Prostate gland (tissue), 2 donors: ENCODE measurements at places on chromosomes 2 and 18. TPM values are rescaled to one million over a fixed set of nuclear protein-coding genes. Genes with fewer than 3 reads are reported as not detected.

PIGN gene
- total RNA-seq, result 39.6 TPM

MARCO gene
- not detected for total RNA-seq

E2F6 gene
- total RNA-seq, result 25.2 TPM

ZRANB3 gene
- 5.1 TPM for total RNA-seq

RBM44 gene
- total RNA-seq, result 0.23 TPM

FOXD4L1 gene
- not detected for total RNA-seq

GRCh38 chr2:236769981-236770671 lies 200.5 kb downstream of the ACKR3 start:
- DNase-seq, result no peak

- no peak for DNase-seq
These were observed 51.5 kb downstream of the CABLES1 start for GRCh38 chr18:23186781-23187180.

DNA sequence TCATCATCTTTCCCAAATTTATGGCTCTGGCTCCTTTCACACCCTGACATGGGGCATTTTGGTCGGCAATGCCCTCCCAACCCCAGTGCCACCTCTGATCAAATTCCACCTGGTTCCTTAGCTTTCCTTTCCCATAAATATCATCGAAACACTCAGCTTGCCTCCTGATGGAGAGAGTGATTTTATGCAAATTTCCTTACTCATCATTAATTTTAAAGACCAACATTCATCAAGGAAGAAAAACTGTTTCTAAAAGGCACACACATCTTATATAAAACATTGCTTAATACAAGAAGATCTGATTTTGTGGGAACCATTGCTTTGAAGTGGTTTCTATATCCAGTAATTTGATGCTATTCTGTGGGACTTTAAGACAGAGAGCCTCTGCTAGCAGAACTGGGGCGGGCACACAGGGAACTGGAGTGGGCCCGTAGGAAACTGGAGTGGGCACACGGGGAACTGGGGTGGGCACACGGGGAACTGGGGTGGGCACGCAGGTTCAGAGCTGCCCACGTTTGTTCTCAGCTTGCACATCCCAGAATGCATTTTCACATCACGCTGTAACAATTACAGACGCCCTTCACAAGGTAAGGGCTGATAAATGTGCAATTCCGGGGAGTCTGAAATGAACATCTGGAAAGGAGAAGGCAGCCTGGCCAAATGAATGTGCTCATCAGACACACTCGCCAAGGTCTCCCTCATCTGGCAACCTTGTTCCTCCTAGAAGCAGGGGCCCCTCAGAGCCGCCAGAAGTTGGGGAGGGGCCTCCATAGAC lies 174.2 kb downstream of the RTP5 start:
- DNase-seq, result no peak

GRCh38 chr2:216104691-216105090 lies 4.5 kb upstream of the XRCC5 start:
- no peak for DNase-seq

DNA sequence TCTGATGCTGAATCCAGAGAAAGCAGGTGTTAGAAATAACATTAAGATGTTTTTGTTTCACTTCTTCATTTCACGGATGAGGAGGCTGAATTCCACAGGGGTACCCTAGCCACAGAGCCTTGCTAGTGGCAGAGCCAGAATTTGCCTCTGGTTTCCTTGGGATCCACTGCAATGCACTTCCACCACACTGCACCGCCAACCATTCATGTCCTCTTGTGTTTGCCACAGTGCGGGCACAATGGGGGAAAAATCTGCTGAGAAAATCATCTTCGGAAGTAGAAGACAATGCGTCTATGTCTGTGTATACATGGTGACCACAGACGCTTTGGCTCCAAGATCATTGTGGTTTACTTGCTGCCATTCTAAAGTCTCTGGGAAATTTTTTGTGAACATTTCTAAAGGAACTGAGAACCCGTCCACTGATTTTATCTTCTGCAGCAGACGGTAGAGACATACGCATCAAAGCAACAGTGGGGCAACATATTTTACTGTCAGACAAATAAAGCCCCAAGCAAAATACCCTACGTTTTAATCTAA lies 14.9 kb downstream of the ICOS start:
- DNase-seq, result no peak

DNA sequence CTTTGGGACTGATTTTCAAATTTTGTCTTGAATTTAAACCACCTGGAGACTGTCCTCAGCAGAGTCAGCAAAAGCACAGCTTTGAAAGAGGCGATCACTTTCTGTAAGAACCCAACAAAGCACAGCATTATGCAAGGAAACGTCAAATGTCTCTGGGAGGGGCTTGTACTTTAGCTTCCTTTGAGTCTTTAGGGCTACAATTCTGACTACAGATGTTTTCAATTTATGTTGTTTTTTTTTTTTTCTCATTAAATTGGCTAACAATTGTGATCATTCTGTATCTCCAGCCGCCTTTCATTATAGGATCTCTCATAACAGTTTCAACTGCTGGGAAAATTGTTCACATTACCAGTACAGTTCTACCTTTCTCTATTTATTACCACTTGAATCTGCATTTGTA lies 48.3 kb downstream of the COL3A1 start:
- DNase-seq, result no peak

GRCh38 chr18:69365658-69366057 lies 35.0 kb upstream of the DOK6 start:
- no peak for DNase-seq

DNA sequence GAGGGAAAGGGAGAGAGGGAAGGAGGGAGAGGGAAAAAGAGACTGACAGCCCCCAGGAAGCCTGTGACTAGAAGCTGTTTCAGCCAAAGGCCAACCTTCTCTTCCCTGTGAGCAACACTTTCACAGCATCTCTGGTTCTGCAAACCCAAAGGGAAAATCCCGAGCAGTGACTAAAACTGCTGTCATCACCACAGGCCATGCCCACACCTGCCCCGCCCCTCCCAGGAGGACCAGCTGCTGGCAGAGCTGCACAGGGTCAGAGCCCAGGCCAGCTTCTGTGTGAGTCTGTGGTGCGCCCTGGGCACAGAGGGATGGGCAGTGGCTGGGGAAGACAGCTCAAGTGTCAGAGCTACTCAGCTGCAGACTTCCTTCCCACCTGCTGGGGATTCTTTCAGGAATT lies 64.9 kb upstream of the OTOS start:
- no peak for DNase-seq

GRCh38 chr18:70840649-70841048 lies 551.8 kb downstream of the SOCS6 start:
- no peak for DNase-seq

GRCh38 chr18:36028859-36029258 lies 38.5 kb downstream of the RPRD1A start:
- no peak for DNase-seq

DNA sequence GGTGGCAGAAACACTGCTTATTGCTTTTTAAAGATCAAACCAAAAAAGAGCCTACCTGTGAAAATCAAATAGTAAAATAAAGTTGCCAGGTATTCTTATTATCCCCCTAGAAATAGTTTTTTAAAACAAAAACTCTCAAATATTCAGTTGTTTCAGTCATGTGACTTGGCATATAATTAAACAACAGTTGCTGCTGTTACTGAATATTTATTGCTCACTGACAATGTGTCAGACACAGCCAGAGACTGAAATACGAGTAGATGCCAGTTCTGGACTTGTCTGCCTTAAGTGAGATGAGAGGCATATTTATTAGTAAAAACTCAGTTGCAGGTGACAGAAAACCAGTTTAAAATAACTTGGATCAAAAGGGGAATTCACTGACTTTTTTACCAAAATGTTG lies 106.0 kb upstream of the RAB12 start:
- no peak for DNase-seq

- DNase-seq, result no peak
These were observed 82.6 kb downstream of the DGKD start for GRCh38 chr2:233436691-233437438.

DNA sequence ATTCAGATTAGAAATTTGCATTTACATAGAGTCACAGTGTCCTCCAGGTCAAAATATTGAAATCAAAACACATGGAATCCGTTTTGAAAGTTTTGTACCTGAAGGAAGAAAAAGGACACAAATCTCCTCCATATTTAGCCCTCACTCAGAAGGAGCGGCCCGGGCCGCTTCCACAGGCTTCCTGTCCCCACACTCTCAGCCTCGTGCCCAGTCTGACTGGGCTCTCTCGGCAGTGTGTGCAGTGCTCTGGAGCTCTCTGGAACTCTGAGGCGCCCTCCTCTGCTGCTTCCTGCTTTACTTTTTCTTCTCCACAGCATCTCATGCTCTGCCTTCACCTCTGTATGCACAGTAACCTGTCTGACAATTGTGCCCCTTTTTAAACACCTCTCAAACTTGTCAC lies 22.2 kb upstream of the ZFP36L2 start:
- DNase-seq, result no peak
